Spleen (tissue), 13 donors: ENCODE measurements at places on chromosomes 12 and 14.

GRCh38 chr14:37376944-37377609 is 179.3 kb downstream of the MIPOL1 start:
- DNase-seq = no peak

- DNase-seq = peak; percentile 95
Measured at GRCh38 chr12:132429946-132430643, 59.9 kb upstream of the FBRSL1 start.

DNA sequence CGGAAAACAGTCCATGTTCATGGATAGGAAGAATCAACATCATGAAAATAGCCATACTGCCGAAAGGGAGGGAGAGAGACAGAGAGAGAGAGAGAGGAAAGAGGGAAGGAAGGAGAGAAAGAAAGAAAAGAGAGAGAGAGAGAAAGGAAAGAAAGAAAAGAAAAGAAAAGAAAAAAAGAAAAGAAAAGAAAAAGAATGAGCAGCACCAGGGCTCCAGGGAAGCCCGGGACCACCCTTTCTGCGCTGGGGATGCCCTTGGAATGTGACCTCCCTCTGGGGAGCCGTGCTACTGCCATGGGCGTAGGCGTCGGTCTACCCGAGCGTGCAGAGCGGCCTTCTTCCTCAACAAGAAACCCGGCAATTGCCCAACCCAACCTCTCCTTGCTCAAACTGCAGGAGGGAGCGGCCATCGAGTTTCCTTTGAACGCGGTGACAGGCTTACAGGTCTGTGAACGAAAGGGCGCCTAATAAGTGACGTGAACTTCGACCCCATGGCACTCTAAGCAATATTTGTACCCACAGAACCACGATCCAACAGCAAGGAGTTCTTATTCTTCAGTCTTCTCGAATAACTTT is 16.9 kb downstream of the OR6S1 start:
- DNase-seq = peak; percentile 91

- DNase-seq = no peak
Measured at GRCh38 chr14:94665121-94665520, 52.9 kb downstream of the SERPINA3 start.

DNA sequence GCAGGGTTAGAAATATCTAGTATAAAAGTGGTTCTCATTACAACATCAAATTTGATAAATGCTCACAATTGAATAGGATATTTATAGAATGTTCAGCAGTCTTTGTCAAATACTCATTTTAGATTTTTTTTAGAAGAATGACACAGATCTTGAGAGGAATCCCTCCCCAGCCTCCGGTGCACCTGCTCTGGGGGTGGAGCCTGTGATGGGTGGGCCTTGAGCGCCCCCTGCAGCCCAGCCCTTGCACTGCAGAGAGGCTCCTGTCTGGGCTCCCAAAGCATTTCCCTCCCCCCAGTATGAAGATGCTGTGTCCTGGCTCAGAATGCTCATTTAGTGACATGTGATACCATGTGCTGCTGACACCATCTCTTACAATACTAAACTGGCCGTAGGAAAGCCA is 792.3 kb downstream of the TMEM121 start:
- DNase-seq = no peak

- DNase-seq = no peak
Measured at GRCh38 chr12:128026696-128027574, 240.0 kb upstream of the TMEM132C start.

DNA sequence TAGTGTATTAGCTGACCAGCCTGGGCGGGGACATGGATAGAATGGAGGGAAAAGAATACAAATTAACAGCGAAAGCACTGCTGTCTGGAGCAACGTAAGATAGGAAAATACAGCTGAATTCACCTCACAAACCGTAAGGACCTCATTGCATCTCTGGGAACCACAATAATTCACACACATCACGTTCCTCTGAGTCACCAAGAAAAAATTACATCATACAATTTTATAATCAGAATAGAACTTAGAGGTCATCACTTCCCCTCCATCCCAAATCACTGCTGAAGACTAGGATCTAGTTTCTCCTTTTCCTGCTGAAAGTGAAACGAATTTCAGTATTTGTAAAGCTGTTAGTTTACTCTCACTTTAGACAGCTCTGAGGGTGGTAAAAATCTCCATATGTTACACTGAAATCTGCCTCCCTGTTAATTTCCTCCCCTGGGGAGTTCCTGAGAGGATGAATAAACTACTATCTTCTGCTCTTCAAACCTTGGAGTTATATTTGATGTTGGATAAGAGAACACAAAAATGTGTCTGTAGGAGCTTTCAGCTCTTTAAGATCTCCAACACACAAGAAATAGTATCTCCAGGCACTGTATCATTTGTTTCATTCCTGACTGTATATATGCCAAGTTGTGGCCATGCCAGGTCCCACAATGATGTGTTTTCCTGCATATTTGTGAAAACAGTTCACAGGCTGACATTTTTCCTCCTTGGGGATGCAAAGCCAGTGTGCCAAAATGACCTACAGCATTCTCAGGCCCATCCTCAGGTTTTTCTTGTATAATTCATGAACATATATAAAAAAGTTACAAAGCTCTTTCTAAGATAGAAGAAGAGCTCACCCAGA is 63.8 kb upstream of the SSTR1 start:
- no peak for DNase-seq

GRCh38 chr14:78010688-78011087 is 159.5 kb upstream of the NRXN3 start:
- no peak for DNase-seq

DNA sequence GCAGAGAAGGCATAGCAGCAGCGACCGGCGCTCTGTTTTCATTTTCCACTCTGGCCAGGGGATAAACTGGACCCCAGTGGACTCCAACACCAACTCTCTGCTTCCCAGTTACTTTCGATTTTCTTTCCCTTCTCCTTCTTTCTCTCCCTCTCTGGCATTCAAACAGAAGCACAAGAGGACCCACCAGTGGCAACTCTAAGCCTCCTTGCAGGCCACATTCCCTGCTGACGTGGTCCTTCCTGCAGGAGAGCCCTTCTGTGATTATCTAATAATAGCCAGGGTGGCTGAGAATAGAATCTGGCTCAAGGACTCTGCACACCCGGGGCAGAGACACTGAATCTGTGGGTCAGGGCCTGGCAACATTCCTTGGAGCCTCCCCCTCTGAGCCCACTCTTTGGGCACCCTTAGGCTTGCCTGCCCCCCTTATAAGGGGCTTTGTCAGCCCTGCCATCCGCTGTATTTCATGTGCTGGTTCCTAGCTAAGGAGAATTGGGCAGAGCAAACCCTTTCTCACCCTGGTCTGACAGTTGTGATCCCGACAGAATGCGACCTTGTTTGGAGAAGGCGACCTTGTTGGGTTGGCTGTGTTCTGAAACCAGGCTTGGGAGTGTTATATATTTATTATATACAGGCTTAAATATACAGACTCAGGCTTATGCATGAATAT is 8.2 kb upstream of the HOXC6 start:
- DNase-seq = no peak

- DNase-seq = no peak
Measured at GRCh38 chr14:85579942-85580341, 50.0 kb downstream of the FLRT2 start.

DNA sequence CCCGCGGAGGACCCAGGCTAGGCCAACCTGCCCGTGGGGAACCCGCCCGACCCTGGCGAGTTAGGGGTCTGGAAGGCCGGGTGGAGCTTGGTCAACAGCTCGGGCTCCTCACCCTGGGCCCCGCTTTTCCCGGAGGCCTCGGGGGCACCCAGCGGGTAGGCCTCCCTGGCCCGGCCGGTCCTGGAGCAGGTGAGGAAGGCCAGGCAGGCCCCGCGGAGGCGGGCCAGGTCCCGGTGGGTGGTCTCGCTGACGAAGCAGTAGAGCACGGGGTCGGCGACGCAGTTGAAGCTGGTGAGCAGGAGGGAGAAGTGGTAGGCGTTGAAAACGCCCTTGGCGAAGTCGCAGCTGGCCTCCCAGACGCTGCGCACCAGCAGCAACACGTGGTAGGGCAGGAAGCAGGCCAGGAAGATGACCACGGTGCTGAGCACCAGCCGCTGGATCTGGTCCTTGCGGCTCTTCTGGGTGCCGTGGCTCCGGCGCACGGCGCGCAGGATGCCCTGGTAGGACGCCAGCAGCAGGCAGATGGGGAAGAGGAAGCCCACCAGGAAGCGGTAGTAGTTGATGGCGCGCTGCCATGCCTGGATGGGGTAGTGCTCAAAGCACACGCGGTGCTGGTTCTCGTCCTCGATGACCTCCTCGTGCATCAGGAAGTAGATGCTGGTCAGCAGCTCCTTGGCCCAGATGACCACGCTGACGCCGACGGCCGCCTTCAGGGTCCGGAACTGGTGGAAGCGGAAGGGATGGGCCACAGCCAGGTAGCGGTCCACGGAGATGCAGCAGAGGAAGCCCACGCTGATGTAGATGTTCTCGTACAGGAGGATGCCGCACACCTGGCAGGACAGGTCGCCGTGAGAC is 10.3 kb downstream of the GPR68 start:
- no peak for DNase-seq

GRCh38 chr12:117580718-117581062 is 219.3 kb upstream of the NOS1 start:
- no peak for DNase-seq

DNA sequence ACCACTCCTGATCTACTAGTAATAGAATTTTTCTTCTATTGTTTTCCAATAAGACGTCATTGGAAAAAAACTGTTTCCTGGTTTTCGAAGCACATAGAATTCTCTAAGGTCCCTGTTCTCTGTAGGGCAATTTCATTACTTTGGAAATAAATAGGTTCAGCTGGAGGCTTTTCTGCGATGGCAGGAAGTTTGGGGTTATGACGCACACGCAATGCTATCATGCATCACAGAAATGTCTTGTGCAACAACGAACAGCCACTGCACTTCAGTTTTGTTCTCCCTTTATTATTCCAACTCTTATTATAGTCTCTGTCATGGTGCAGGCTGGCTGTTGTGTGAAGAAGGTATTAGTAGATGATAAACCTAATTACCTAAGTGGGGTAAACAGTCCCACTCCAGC is 59.0 kb downstream of the KCNK10 start:
- no peak for DNase-seq

GRCh38 chr12:16019136-16019535 is 108.0 kb downstream of the DERA start:
- no peak for DNase-seq

DNA sequence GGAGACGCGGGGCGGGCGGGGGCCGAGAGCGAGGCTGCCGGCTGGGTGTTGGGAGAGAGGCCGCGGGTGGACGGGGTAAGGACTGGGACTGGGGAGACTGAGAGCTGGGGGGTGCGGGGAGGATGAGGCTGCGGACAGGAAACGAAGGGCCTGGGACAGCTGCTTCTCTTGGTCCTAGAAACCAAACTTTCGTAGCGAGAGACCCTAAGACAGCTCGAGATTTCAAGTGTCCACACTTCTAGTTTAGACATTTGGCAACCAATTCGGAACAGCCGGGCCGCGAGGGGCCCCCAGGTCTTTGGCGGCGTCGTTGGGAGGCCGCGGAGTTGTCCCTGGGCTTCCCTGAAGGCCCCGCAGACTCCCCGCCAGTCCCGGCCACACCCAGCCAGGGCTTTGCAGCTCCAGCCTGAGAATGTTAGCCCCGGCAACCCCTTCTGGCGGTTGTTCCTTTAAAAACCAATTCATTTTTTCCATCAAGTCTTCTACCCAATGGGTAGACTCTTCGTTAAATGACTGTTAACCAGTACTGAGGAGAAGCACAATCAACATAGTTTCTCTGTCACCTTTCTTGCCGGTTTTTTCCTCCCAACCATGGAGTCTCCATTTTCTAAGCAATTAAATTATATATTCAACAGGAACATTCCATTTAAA is 11.5 kb downstream of the NKX2-1 start:
- DNase-seq = no peak

DNA sequence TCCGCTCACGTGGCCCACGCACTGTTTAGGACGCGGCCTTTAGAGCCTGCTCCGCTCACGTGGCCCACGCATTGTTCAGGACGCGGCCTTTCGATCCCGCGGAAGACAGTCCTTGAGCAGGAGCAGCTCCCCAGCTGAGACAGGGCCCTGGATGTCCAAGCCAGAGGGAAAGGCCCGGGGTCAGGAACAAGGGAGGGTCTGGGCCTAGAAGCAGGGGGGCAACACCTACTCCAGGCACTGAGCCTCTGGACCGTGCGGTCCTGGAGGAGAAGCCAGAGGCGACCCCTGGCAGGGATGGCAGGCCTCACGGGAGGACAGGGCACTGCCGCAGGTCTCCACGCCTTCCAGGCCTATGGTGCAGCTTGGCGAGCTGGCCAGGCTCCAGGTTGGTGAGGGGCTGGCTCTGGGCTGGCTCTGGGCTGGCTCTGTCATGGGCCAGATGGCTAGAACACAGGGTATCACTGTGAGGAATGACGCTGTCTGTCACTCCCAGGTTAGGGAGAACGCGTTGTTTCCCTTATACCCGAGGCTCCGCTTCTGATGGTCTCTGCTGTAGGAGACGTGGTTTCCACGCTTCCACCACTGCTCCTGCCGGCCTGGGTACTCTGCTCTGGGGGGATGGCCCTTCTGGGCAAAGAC is 341.7 kb downstream of the TMEM121 start:
- DNase-seq = peak; percentile 56

- no peak for DNase-seq
Measured at GRCh38 chr12:105843561-105843960, 295.2 kb downstream of the NUAK1 start.

DNA sequence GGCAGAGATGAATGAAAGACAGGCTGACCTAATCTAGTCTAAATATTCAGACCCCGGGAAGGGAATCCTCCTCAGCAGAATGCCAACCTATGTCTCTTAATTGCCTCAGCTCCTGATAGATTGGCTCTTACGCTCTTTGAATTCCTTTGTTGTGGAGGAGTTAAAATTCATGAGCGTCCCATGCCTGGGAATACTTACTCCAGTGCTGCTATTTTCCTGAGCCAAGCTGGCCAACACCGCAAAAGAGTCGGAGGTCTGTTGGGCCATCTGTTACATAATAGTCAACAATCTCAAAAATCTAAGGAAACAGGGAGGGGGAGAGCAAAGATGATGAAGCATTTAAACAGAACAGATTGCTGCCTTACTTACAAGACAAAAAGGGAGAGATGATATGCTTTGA is 182.8 kb downstream of the ASCL1 start:
- no peak for DNase-seq

GRCh38 chr12:70436836-70437235 is 70.7 kb downstream of the KCNMB4 start:
- no peak for DNase-seq

- no peak for DNase-seq
Measured at GRCh38 chr14:68477461-68478085, 315.3 kb downstream of the ZFP36L1 start.

- DNase-seq = peak; percentile 61
Measured at GRCh38 chr14:89485264-89485663, 68.2 kb upstream of the FOXN3 start.

DNA sequence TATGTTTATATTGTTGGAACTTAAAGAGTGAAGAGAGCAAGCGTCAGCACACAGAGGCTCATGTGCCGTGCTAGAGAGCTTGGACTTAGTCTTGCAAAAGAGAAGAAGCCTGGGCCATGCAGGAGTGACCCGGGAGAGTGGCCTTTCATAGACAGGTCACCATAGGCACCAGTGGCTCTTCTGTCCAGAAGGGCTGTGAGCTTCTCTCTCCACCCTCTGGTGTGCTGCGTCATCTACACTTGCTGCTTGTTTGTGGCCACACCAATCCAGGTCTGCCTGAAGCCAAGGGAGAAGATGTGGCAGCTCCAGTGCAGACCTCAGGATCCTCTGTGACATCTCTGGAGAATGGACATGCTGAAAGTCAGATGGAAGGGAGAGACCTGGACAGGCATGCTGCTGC is 74.4 kb downstream of the NTF3 start:
- no peak for DNase-seq
